ENCODE measurements at places on chromosomes 7 and 10. TPM values are rescaled to one million over a fixed set of nuclear protein-coding genes. Genes with fewer than 3 reads are reported as not detected.

The SPDYE18 gene
- 0.07 TPM for total RNA-seq

The SLC18A2 gene
- not detected for total RNA-seq

The PIK3CG gene
- 4.7 TPM for total RNA-seq

The INHBA gene
- 2.8 TPM for total RNA-seq

Measured in mammary microvascular endothelial cell (primary cell).